ENCODE measurements at places on chromosomes 6 and 20.

DNA sequence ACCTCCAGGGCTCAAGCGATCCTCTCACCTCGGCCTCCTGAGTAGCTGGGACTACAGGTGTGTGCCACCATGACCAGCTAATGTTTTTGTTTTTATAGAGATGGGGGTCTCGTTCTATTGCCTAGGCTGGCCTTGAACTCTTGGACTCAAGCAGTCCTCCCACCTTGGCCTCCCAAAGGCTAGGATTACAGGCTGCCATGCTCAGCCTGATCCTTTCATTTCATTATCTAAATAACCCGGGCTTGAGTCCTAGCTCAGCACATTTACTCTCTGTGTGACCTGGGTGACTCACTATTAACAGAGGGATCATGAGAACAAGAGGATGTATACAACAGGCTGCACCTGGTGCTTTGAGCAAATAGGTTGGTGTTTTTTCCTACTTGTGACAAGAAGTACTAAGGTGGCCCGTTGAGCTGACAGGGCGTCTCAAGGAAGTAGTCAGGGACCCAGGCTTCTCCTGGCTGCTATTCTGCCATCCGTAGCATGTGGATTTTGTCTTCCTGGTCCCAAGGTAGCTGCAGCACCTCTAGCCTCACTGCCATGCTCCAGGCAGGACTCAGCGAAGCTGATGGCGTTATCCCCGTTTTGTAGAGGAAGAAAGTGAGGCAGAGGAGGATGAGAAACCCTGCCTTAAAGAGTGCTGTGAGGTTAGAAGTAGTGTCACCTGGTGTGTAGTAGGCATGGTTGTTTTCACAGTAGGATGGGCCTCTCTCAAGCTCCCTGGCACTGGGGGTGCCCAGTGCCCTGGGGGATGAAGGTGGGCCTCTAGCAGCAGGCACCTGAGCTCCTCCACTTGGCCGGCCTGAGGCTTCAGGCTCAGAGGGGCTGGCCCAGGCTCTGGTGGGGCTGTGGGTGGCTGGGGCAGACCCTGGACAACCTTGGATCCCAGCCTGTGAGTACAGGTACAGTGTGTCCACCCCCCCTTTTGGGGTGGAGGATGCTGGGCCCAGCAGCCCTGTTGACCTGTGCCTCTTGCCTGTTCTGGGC is 62.4 kb downstream of the ADNP start:
- no peak for DNase-seq

- DNase-seq = no peak
Observed at GRCh38 chr20:63317061-63317460, 24.1 kb downstream of the COL20A1 start.

- DNase-seq = no peak
Observed at GRCh38 chr6:73134588-73134987, 90.7 kb downstream of the KHDC1L start.

DNA sequence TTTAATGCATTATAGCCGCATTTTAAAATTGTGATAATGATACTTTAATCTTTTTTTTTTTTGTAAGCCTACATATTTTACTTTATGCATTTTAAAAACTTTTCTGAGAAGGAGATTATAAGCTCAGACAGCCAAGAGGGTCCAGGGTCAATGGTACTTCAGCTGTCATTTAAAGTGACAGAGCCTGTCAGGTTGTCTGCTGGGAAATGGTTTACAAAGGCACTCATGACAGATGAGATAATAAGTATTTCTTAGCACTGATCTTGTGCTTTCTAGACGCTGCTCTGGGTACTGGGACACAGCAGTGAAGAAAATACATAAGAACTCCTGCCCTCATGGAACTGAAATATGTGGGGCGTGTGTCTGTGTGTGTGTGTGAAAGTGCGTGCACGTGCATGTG is 19.6 kb downstream of the LAMP5 start:
- no peak for DNase-seq

DNA sequence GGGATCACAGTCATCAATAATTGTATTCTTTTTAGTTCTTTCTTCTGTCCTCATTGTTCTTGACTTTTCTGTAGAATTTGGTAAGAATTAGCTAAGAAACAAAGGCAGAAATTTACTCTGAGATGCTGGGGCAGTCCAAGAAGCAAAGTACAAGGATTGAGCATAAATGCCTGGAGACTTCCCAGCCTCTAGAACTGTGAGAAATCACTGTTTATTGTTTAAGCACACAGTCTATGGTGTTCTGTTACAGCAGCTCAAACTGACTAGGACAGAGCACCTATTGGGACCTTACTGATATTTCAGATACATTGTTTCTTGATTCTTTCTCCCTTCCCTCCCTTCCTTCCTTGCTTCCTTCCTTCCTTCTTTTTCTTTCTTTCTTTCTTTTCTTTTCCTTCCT is 192.7 kb upstream of the SLC35B3 start:
- DNase-seq = no peak

- DNase-seq = no peak
Observed at GRCh38 chr20:54631059-54631458, 155.7 kb downstream of the DOK5 start.

DNA sequence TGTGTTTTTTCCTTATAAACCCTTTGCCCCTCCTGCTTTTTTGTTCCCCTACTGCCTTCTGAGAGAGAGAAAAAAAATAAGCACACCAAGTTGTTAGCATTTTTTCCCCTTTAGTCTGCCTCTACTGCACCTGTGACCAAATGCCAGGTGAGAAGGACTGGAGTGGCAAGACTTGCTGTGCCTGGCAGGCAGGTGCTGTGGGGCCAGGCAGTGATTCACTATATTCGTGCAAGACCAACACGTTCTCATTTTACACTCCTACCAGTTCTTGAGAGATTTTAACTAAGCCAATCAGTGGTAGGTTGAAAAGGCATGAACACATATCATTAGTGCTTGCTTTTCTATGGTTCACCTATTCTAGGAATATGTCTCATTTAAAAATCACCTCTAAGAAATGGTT is 109.7 kb downstream of the FIG4 start:
- no peak for DNase-seq

- no peak for DNase-seq
Observed at GRCh38 chr20:1177680-1178079, 7.1 kb downstream of the TMEM74B start.

GRCh38 chr6:70886661-70887060 is 70.2 kb downstream of the B3GAT2 start:
- DNase-seq = no peak

DNA sequence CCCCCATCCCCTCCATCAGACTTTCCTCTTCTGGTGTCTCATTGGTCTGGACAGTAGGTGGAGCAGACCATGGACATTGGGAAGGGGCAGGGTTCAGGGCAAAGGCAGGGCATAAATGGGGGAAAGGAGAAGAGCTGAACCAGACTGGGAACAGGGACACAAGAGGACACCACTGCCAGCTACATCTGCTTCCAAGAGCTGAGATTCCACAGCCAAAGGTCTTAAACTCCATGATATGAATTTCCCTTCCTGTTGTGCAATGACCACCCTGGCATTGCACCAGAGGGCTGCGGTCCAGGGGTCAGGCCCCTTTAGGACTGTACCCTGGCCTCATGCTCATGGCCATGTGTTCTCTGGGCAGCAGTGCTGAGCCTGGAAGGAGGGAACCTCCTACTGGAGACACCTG is 137.9 kb downstream of the MAFB start:
- DNase-seq = no peak

- no peak for DNase-seq
Observed at GRCh38 chr6:85041376-85041775, 277.0 kb upstream of the TBX18 start.

- DNase-seq = no peak
Observed at GRCh38 chr6:5723841-5724691, 282.7 kb downstream of the NRN1 start.

DNA sequence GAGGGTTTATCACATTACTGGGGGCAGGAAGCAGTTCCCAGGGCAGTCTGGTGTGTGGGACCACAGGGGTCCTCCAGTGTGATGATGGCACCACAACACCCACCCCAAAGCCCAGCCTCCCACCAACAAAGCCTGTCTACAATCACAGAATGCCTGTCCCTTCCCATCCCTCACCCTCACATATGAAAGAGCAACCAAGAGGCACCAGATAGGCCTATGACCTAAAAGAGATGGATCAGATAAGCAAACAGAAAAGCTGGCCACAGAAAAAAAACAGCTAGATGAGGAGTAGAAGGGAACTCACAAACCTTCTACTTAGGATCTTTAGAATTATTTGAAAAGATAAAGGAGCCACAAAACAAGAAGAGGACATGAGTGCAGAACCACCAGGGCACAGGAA is 54.3 kb downstream of the SERAC1 start:
- no peak for DNase-seq

DNA sequence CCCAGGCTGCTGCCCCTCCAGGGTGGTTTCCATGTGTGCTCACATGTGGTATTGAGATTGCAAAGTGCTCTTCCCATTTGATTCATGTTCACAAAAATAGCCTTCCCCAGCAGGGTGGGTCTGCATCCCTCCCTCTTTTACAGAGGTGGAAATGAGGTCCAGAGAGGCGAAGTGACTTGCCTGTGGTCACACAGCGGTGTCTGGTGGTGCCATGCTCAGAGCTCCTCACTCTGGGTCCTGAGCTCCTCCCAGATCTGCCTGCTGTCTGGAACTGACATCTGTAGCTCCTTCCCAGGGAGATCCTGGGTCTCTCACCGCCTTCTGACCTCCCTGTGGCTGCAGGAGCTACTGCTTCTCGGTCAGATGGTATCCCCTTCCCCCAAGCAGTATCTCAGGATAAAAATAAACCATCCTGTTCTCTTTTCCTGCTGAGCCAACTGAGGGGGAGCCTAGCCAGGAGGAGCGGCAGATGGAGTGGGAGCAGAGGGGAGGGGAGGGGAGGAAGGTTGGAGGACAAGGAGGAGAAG is 11.9 kb downstream of the CD40 start:
- DNase-seq = no peak

GRCh38 chr6:136090929-136091328 is 159.2 kb downstream of the MTFR2 start:
- DNase-seq = no peak

GRCh38 chr6:137423451-137424168 is 70.6 kb downstream of the OLIG3 start:
- DNase-seq = no peak

DNA sequence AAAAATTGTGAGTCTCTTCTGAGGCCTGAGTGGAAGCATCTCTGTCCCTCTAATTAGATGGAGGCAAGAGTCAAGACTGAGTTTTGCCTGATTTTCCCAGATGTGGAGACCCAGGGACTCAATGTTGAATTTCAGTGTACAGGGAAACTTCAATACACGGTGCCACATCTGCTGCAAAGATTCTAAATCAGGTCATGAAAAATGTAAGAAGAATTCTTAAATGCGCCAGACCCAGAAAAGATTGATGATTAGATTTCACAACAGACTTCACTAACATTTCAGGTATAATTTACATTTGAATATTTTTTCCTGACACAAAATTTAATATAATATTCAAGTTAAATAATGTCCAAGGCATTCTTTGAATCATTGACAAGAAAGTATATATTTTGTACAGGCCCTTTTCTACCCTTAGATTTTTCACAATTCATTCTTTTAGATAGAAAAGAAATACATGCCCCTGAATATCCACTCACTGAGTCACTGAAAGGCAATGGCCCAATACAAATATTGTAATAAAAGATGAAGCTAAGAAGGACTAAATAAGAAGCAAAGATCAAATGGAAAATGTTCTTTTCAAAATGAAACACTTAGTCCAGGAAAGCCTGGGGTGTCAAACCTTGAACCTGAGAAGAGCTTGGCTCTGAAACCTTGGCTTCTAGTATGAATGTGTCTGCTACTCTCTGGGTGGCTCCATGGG is 18.2 kb upstream of the HDGFL1 start:
- DNase-seq = no peak

DNA sequence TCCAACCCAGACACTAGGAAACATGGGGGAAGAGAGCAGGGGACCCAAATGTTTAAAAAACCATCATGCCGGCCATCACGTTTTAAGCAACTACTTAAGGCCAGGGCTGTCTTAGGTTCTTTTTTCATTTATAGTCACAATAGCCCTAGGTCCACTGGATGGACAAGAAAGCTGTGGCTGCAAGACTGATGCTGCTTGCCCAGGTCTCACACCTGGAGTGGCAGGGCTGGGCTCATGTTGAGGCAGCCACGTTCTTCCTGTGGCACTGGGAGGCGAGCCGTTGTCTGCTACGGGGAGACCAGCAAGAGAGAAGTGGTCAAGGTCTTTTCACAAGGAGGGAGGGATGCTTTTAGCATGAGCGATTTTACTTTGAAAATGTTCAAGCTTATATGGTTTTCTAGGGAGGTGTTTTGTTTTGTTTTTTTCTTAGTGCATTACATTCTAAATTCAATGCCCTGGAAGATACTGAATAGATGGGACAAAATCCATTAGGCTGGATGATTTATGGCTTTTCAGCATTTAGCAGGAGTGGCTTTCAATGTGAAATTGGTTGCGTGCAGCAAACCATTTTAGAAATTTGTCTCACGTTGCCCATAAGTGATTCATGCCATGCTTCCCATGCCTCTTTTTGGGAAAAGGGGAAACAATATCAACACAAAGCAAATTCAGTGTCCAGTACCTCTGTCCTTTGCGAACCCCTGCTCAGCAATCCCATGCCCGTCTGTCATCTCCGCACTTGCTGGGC is 106.6 kb upstream of the SNX9 start:
- DNase-seq = no peak

- no peak for DNase-seq
Observed at GRCh38 chr20:20396794-20397193, 28.9 kb downstream of the INSM1 start.

- DNase-seq = no peak
Observed at GRCh38 chr6:98976674-98977385, 29.1 kb upstream of the FBXL4 start.

DNA sequence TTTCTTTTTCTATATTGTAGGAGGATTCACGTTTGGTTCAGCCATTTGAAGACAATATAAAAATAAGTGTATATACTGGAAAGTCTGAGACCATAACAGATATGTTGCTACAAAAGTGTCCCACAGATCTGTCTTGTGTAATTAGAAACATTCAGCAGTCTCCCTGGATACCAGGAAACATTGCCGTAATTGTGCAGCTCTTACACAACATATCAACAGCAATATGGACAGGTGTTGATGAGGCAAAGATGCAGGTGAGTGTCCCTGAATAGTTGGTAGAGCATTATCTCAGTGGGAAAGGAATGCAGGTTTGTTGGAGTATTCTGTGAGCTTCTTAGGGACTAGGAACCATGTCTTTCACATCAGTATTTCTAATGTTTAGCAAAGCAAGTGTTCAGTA is 18.3 kb upstream of the ADGRF4 start:
- no peak for DNase-seq

Data from activated T-helper 1 cell treated with anti-CD3 and anti-CD28 coated beads, Interleukin-12 subunit alpha, Interleukin-12 subunit beta, Interleukin-2, Interleukin-4 antibody, amounts not matched to agents 30 ng/mL and 10 ng/mL and 1 ng/mL, durations not matched to agents 14 hours and 24 hours and 36 hours (primary cell).